ENCODE measurements at places on chromosomes 1 and 21. TPM values are rescaled to one million over a fixed set of nuclear protein-coding genes. Genes with fewer than 3 reads are reported as not detected.

The METTL25B gene
- 50.1 TPM for total RNA-seq

The PKLR gene
- 0.20 TPM for total RNA-seq

The EXTL1 gene
- 35.4 TPM for total RNA-seq

The CHIA gene
- total RNA-seq: not detected

The KRTAP6-1 gene
- total RNA-seq: not detected

The CLCA2 gene
- not detected for total RNA-seq

The OMA1 gene
- 17.1 TPM for total RNA-seq

The HMGN1 gene
- 59.4 TPM for total RNA-seq

The MAST2 gene
- 122 TPM for total RNA-seq

The TMEM82 gene
- not detected for total RNA-seq

The GSTM5 gene
- 3.1 TPM for total RNA-seq

The CYYR1 gene
- total RNA-seq: 13.3 TPM

The GRHL3 gene
- total RNA-seq: not detected

The AMPD1 gene
- total RNA-seq: not detected

The GCSAML gene
- 9.0 TPM for total RNA-seq

The OR2T2 gene
- total RNA-seq: not detected

The CHI3L2 gene
- total RNA-seq: 5.5 TPM

The LMOD1 gene
- 165 TPM for total RNA-seq

The FCRL4 gene
- total RNA-seq: not detected

The DNAJC28 gene
- total RNA-seq: 2.3 TPM

The CELA2A gene
- total RNA-seq: 1.5 TPM

The ANKRD45 gene
- total RNA-seq: 0.44 TPM

All from tibial nerve (tissue), 4 donors.